ENCODE measurements at places on chromosomes 11 and 22.

DNA sequence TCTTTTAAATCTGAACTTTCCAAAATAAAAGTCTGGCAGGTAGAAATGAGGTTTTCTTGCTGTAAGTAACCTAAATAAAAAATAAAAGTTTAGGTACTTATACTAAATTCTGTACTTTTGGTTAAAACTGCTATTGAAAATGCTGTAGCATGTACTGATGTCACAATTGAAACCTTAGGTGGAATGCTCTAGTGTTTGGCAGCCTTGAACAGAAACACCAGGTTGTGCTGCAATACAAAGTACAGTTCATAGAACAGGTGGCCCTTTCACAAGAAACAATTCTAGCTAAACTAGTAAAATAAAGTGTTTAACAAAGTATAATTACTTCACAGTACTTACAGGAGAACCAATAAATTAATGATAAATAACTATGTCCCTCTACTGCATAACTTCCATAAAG lies 25.1 kb downstream of the NPAT start:
- DNase-seq, result no peak

DNA sequence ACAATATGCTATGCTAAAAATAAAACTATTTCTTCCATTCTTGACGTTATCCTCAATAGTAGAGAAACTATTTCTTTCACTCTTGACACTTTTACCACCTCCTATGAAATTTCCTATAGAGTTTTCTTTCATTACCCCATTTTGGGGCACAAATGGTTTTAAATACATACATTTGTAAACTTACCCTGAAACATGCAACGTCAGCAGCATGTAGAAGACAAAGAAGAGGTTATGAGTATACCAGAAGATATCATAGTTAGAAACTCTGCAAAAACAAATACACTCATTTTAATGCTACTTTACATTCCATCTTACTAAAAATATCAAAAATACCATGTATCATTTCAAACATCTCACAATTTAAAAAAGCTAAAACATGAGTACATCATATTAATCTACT lies 69.5 kb downstream of the NOX4 start:
- no peak for DNase-seq

GRCh38 chr22:50476868-50477267 lies 2.0 kb upstream of the SBF1 start:
- DNase-seq, result no peak

- DNase-seq, result no peak
These were observed 319.3 kb upstream of the NARS2 start for GRCh38 chr11:78893996-78894395.

GRCh38 chr11:36409152-36409816 lies 100.8 kb downstream of the TRAF6 start:
- DNase-seq, result no peak

All from HS-5 (cell line).